ENCODE measurements at places on chromosomes 12 and 14.
A peak's percentile ranks its signal among the peaks of the same experiment; 100 is the strongest.

- no peak for DNase-seq
Observed at GRCh38 chr14:68834816-68835215, 41.9 kb upstream of the ZFP36L1 start.

DNA sequence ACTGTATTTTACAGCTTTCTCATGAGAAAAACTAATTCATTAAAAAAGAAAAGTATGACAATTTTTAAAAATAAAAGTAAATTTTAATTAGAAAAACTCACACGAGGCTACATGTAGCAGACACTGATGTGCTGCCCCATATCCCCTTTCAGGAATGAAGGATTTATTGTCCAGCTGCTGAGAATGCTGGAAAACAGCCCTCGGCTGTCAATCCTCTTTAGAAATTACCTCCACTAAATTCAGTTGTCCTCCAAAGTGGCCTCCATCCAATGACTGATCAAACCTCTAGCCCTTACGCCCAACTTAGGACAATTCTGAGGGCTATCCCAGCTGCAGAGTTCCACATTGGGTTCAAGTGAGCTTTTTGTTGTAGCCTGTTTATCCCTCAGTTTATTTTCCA is 29.8 kb upstream of the AP4S1 start:
- no peak for DNase-seq

GRCh38 chr14:90518941-90519256 is 122.1 kb downstream of the CALM1 start:
- DNase-seq = no peak

- DNase-seq = peak; percentile 20
Observed at GRCh38 chr14:55221186-55221585, 29.8 kb upstream of the DLGAP5 start.

DNA sequence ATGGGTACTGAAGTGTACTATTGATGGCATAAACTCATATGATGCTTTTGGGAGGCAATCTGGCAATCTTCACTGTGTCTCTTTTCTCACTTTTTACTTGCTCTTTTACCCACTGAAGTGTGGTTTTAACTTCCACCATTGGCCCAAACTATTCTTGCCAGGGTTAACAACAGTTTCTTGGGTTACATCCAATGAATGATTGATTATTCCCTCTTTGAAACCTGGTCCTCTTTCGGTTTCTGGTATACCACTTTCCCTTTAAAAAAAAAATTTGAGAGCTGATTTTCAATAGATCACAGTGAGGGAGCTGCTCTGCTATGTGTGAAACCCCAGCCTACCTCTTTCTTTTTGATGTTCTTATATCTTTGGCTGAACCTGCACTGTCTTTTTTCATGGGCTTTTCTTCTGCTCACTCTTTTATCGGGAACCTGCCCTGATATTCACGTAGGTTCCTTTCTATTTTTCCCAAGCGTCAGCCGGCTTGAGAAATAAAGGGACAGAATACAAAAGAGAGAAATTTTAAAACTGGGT is 56.1 kb upstream of the OR4E1 start:
- DNase-seq = no peak

DNA sequence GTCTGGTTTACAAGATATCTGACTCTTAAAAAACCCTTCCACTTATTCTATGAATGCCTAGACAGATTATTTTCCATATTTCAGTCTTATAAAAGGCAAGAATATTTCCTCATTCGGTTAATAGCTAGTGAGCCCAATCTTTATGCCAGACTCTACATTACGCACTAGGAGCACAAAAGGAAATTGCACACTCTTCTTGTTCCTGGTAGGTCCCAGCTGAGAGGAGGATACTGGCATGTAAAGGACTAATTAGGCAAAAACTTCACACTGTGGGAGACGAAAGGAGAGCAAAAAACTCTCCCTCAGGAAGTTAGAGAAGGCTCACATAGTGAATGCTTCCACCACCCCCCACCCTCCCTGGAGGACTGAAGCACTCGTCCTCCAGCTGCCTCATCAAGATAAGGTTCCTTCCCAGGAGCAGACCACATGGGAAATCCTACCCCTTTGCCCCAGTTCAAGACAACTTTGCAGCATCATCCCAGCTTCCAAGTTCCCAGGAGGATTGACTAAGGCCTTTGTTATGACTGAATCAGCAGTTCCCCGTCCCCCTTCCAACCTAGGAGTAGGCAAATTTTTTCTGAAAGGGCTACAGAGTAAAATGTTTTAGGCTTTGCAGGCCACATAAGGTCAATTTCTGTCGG is 14.5 kb downstream of the CAPZA3 start:
- DNase-seq = peak; percentile 52

GRCh38 chr14:61325166-61325565 is 3.8 kb downstream of the PRKCH start:
- DNase-seq = no peak

- DNase-seq = peak; percentile 38
Observed at GRCh38 chr12:115758183-115758582, 519.3 kb downstream of the MED13L start.

- DNase-seq = no peak
Observed at GRCh38 chr12:25962932-25963525, 4.5 kb downstream of the RASSF8 start.

GRCh38 chr12:65511912-65512311 is 233.4 kb downstream of the MSRB3 start:
- DNase-seq = no peak

DNA sequence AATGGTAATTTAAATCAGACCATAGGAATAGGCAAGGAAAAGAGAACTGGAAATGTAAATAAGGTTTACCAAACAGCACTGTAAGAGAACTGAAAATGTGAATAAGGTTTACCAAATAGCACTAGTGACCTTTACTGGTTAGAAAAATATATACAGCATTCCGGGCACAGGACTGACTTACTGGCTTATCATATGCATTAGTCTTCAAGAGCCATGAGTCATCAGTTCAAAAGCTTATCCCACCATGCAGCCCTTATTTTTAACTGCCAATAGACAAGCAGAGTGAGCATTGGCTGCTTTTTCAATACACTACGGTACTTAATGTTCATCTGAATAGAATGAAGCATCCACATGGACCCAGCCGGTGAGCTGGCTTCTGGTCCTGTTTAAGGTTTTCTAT is 13.0 kb upstream of the NELL2 start:
- DNase-seq = no peak

- peak; percentile 83 for DNase-seq
Observed at GRCh38 chr14:51668870-51669269, 17.2 kb downstream of the FRMD6 start.

GRCh38 chr14:74281069-74281468 is 21.7 kb downstream of the ABCD4 start:
- DNase-seq = no peak

DNA sequence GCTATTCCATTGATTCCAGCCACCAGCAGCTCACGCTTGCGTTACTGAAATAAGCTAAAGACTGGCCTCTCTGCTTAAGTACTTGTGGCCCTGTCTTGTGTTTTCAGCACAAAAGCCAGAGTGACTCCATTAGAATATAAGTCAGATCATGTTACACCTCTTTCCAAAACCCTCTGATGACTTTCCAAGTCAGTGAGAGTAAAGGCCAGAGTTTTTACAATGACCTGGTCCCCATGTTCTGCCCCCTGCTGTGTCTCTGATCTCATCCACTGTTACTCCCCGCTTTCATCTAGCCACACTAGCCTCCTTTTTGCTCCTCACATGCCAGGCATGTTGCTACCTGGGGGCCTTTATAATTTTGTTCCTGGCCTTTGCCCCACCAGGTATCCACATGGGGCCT is 6.9 kb upstream of the CKAP4 start:
- no peak for DNase-seq

DNA sequence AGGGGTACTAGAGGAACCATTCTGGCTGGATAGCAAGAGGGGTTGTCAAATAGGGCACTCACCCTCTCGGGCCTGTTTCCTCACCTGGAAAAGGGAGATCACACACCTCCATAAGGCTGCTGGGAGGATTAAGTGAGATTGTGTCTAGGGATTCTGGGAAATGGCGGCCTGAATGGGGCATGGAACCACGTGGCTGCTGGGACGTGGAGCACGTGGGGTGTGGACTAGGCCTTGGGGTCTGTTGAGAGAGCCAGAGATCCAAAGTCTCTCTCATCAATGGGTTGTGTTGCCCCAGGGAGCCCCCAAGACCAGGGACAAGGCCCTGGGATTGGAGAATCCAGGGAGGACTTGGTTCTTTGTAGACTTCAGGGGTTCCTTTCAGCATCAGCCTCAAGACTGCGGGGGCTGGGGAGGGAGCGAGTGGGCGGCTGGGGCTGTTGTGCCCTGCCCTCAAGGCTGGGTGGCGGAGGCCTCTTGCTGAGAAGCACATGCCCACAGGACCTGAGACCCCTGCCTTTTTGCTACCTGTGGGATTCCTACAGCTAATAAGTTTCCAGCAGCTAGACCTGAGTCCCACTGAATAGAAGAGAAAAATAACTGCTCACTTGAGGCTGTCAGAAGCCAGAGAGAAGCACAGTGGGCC is 3.4 kb upstream of the MYL2 start:
- DNase-seq = no peak

GRCh38 chr12:119556854-119557253 is 36.7 kb upstream of the TMEM233 start:
- DNase-seq = no peak

- no peak for DNase-seq
Observed at GRCh38 chr14:95309261-95310051, 10.3 kb downstream of the CLMN start.

DNA sequence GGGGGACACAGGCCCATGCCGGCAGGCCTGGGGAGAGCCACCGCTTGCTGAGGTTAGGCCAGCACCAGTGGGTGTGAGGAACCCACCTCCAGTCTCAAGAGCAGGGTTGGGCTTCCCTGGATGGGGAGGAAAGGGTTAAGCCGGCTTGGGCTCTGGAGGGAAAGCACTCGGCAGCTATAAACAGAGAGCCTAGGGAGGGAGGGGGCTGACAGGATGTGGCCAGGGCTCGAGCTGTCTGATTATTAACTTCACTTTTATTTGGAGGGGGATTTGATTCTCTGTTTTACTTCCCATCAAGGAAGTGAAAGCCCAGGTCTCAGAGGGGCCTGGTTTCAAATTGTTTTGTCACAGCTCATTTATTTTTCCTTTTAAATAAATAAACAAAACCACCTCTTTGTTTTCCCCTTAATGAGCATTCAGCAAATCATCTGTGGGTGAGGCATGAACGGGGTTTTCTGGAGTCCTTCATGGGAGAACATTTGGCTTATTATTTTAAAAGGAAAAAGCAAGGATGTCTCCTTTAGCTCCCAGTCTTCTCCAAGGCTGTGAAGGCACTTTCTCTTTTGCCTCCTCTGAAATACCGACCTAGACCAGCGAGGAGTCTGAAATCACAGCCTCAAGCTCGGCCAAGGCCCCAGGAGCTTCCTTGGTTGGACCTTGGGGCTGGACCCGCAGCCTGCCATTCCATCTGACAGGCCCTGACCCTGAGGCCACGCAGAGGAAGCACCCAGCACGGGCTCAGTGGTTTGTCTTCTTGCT is 21.9 kb upstream of the ZFP36L1 start:
- peak; percentile 66 for DNase-seq

DNA sequence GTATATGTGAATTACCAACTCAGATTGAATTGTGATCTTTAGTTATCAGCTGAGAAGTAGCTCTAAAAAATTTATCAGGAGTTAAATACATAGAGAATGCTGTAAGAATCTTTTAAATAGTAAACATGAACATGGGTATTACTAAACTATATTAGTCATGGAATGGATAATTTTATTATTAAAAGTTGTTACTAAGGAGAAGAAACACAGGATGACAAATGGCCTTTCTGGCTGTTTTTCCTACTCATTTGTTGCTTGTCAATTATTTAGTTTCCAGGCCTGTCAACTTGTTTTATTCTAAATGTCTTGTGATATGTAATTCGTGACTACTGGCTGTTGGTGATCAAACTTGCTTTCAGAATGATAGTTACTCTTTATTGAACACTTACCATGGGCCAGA is 58.7 kb downstream of the KTN1 start:
- no peak for DNase-seq

GRCh38 chr14:74888164-74889158 is 6.7 kb downstream of the DLST start:
- DNase-seq = no peak

GRCh38 chr12:79406993-79407392 is 283.8 kb downstream of the PAWR start:
- no peak for DNase-seq

- no peak for DNase-seq
Observed at GRCh38 chr12:6967651-6968100, 2.8 kb downstream of the PHB2 start.

GRCh38 chr12:50555471-50555885 is 50.7 kb downstream of the DIP2B start:
- no peak for DNase-seq

DNA sequence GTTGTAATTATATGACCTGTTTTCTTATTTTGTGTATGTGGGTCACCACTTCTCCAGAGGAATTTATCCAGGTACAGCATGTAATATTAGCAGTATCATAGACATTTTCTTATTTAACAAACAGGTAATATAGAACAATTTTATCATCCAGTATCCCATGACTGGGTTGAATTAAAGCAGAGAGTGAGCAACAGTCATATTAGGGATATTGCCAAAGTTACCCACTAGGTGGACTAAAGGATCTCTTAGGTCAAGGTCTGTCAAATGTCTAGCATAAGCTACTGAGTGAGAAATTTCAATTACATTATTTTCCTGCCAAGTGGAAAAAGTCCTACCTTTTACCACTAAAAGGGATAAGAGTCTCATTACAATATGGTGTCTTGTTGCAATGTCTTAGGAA is 62.1 kb upstream of the TRIM9 start:
- peak; percentile 8 for DNase-seq

- no peak for DNase-seq
Observed at GRCh38 chr12:68871921-68872320, 61.0 kb downstream of the CPM start.

DNA sequence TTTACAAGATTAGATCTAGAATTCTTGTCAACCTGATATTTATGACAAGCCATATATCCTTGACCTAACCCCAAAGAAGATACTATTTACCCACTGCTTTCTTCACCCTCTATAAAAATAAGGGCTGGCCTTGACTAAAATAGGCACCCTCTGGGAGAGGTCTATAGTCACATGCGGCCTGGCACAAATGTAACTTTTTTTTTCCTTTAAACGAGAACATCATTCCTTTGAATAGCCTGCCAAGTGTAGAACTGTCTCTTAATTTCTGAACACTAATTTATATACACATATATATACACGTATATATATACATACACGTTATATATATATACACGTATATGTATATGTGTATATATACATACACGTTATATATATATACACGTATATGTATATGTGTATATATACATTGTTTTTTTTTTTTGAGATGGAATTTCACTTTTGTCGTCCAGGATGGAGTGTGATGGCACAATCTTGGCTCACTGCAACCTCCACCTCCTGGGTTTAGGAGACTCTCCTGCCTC is 18.6 kb downstream of the PPTC7 start:
- no peak for DNase-seq

- peak; percentile 55 for DNase-seq
Observed at GRCh38 chr14:52412426-52412825, 98.3 kb downstream of the PTGER2 start.

- DNase-seq = peak; percentile 7
Observed at GRCh38 chr12:119444462-119445044, 110.0 kb downstream of the CCDC60 start.

- no peak for DNase-seq
Observed at GRCh38 chr14:65267856-65268255, 144.7 kb upstream of the FUT8 start.

GRCh38 chr12:130704606-130705005 is 11.5 kb downstream of the RIMBP2 start:
- no peak for DNase-seq

Measured in adipocyte (in vitro differentiated cells).